Stimulated activated CD4-positive, alpha-beta T cell treated with anti-CD3 and anti-CD28 coated beads, Interleukin-2, amount 100 ng/mL, for 48 hours (primary cell): ENCODE measurements at places on chromosomes 5 and 9.

DNA sequence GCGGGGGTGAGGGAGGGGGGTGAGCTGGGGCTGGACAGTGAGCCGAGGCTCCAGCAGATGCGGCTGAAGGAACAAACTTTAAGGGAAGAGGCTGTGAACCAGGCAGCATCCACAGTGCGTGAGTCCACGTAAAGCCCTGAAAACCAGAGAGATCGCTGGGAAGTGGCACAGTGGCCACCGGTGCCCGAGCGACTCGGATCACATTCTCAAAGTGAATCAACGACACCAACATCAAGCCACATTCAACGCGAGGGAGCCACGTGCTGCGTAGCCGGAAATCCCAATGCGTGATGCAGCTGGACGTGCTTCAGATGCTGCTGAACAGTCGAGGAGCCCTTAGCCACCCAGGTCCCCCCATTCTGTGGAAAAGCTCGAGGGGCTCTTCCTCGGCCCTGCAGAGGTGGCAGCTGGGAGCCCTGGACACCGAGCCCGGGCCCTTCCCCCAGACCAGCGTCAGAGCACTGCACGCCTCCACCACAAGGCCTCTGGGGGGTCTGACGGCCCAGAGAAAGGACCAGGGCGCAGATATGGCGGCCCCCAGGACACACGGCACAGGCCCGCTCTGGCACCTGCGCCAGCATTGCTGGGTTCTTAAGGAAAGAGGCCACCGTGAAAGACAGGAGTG, 53.7 kb upstream of the EXOC3 start:
- no peak for DNase-seq

- DNase-seq = no peak
Measured at GRCh38 chr9:684941-685340, 156.6 kb upstream of the DMRT1 start.

- no peak for DNase-seq
Measured at GRCh38 chr9:124458441-124458840, 8.2 kb downstream of the ADGRD2 start.

- DNase-seq = no peak
Measured at GRCh38 chr9:75096796-75097195, 8.5 kb downstream of the OSTF1 start.

DNA sequence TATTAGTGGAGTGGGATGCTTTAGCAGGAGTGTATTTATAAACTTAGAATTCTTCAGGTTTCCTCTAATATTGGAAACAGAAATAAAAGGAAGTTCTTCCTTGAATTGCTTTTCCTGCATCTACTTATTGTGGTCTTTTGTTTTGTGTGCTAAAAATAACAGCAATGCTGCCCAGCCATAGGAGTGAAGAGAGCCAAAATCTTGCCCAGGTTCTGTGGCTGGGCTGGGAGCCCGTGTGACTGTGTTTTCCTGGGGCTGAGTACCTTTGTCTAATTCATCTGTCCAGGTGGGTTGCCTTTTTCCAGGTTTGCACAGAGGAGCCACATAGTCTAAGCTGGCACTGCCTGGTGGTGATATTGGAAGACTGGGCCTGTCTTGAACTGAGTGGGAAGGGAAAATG, 179.7 kb upstream of the ADAMTSL1 start:
- DNase-seq = no peak

DNA sequence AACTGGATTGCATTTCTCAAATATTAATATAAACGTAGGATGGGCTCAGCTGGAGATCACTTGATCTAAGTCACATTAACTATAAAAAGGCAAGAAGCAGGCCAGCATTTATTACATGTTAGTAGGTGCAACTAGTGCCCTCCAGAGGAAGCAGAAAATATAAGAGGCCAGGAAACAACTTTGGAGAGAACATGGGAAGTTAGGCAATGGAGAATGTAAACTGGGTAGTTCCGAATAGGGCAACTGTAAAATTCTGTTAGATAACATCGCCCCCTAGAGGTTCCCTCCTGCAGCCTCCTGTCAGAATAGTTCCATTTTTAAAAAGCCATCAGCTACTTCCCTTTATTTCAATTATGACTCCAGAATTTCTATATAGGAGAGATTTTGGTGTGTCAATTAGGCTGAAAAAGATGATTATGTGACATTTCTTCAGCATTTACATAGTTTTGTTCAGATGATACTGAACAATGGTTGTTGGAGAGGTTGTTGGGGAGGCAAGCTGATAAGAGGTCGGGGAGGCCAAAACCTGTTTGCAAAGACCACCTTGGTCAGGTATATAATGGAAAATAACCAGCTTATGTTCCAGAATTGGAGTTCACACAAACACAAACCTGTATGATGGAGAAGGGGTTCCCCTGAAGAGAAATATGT, 22.4 kb downstream of the CCL28 start:
- DNase-seq = peak; percentile 37

- no peak for DNase-seq
Measured at GRCh38 chr5:180808461-180809000, 5.9 kb upstream of the MGAT1 start.

GRCh38 chr9:16241231-16241630, 629.2 kb downstream of the BNC2 start:
- DNase-seq = no peak

DNA sequence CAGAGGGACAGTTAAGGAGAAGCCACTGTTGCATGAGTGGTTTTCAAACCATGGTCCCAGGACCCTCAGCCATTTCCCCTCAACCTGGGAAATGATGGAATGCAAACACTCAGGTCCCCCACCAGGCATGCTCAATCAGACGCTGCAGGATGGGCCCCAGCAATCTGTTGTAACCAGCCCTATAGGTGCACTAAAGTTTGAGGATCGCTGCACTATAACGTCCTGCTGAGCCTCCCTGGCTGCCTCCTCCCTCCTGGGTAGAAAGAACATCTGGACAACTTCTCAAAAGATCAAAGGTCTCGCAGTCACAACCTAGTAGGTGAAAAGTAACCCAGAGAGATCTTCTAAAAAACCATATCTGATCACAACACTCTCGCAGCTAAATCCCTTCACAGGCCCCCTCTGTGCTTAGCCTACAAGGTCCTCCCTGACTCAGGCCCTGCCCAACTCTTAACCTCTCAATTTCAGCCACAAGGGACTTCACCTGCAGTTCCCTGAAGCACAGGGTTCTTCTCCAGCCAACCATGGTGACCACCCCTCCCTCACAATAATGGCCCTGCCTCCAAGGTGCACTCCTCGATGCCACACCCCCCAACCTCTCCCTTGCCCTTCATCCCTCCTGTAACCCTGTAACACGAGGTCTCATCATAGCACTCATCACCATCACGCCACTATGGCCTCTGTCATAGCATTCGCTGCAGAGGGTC, 3.5 kb downstream of the SHB start:
- DNase-seq = no peak

DNA sequence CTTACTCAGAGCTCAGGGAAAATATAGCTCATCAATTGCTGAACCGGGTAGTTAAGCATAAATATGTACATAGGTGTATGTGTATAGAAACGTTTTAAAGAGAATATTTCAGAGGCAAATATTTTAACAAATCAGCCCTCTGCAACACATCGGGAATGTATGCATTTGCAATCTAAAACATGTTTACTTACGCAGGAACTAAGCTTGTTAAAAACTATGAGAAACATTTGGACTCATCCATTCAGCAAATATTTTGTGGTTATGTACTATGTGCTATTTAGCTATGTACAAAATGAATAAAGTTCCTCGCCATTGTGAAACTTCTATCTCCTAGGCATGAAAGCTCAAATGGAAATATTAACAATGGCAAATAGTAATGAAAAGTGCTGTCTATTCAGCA, 469.9 kb downstream of the ARHGEF28 start:
- DNase-seq = no peak

GRCh38 chr9:3948826-3949556, 350.9 kb downstream of the GLIS3 start:
- no peak for DNase-seq

DNA sequence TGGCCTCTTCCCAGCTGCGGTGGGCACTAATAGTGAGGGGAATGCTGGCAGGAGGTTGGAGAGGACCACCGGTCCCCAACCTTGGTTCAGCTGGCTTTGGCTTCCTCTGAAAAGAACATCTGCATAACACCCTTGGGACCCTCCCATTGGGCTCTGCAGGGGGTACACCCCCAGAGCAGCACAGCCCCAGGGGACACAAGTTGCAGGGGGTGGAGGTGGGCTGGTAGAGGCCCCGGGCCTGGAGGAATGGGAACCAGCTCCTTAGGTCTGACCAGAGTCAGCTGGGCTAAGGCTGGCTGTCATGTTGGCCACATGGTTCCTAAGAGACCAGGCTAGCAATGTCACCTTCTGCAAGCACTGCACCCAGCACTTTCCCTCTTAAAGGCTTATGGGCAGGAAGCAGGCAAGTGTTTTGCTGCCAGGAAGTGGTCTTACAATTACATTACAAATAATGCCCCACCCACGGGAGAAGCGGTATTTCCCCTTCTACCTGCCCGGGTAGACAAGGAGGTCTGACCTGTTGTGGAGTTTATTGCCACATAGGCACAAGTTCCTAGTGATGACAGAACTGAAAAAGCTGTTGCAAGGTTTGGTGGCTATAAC, 18.1 kb downstream of the GCNT4 start:
- DNase-seq = no peak

GRCh38 chr9:69621730-69622460, 50.3 kb downstream of the APBA1 start:
- DNase-seq = no peak

DNA sequence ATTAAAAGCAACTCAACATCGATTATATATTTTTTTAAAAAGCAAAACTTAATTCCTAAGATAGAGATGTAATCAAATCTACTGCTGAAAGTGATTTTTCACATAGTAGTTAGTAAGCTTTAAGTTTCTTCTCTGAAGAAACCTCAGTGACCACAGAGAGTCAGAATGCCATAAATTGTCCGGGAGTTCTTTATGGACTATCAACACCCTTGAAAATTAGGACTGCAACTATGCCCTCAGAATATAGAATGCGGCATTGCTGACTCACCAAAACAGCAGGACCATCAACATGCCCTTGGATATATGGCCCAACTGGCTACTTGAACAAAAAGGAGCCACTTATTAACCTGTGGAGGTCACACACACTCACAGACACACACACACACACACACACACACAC, 228.9 kb upstream of the SNX2 start:
- no peak for DNase-seq

DNA sequence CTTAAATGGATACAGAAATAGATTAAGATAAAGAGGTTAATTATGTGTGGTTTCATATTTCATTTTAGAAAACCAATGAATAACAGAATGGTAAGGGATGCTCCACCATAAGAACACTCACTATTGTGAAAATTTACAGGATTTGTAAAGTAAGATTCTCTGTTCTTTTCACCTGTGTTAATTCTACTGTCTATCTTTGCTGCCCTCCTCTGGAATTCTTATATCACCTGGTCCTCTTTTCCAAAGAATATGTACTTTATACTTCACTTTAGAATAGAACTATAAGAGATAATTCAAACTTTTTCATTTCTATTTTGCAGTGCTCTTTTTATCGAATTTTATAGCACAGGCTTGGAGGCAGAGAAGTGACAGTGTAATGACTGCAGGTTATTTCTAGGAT, 213.4 kb downstream of the LURAP1L start:
- no peak for DNase-seq

DNA sequence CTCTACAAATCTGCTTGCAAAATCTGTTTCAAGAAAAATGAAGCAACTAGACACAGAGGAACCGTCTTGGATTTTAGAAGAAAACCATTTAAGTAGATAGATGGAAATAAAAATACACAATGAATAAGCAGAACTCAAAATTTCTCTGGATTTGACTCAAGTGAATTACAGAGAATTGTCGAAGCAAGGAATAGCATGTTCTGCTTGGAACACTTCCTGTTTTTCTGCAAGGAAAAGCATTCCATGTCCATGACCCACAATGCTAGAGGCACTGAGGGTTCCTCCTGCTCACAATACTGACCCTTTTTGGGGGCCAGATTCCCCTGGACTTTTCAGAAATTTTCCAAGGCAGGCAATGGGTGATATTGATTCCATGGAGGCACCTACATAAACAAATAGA, 29.8 kb downstream of the PRUNE2 start:
- no peak for DNase-seq

DNA sequence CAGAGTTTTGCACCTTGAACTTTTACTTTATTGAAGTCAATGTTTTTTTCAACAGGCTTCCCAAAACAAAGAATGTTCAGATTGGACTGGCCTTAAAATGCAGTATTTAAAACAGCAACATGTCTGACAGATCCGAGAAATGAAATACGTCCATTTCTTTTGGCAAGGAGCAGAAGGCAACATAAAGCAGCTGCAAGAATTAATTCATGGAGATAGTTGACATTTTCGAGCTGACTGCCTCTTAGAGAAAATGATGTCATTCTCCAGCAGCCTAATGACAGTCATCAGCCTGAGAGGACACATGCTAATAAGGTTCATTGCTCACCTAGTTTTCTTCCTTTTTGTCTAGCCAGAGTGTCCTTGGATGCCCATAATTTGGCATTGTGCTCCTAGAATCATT, 232.2 kb upstream of the SEMA6A start:
- DNase-seq = no peak

GRCh38 chr5:152701305-152701949, 296.3 kb upstream of the NMUR2 start:
- DNase-seq = no peak

DNA sequence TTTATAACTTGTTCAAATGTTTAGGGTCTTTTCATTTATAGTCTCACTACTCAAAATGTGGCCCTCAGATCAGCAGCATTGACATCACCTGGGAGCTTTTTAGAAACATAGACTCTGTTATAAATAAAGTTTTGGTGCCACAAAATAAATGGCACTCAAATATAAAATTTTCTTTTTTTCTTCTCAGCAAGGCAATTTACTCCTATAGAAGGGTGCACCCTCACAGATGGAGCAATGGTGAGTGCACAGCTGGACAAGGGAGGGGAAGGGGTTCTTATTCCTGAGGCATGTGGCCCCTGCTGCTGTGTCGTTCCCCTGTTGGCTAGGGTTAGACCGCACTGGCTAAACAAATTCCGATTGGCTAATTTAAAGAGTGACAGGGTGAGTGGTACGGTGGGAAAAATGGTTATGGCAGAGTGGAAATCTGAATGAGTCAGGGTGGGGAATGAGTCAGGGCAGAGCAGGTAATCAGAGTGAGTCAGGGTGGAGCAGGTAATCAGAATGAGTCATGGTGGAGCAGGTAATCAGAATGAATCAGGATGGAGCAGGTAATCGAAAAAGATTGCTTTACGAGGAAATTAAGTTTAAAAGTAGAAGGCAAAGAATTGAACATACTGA, 31.8 kb upstream of the C7 start:
- DNase-seq = no peak

DNA sequence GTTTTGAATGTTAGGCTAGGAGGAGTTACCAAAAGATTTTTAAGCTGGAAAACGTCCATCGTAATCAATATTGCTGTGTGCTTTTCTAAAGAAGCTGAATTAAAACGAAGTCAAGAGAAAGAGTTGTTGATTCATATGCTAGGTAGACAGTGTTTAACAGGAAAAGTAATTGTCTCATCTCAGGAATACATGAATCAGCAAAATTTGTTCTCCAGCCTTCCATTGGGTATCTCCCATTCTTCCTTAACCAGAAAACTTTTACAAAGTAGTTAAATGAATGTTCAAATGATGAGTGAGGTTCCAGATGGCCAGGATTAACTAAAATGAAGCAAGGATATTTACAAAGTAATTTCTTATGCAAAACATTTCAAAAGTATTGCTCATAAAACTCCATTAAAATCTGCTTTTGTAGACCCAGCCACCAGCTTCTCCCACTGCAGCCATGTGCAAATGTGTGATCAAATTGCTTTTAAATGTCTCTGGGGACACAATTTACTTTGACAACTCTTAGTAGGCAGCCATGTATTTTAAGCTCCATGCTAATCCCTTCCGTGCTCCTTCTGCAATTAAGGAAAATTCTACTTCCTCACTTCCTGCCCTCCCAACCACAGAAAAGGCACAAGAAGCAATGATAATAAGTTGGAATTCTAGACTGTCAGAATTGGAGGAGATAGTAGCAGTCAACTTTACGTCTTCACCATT, 121.2 kb downstream of the HTR4 start:
- no peak for DNase-seq
